ENCODE measurements at places on chromosomes 5 and 9.
A peak's percentile ranks its signal among the peaks of the same experiment; 100 is the strongest.

DNA sequence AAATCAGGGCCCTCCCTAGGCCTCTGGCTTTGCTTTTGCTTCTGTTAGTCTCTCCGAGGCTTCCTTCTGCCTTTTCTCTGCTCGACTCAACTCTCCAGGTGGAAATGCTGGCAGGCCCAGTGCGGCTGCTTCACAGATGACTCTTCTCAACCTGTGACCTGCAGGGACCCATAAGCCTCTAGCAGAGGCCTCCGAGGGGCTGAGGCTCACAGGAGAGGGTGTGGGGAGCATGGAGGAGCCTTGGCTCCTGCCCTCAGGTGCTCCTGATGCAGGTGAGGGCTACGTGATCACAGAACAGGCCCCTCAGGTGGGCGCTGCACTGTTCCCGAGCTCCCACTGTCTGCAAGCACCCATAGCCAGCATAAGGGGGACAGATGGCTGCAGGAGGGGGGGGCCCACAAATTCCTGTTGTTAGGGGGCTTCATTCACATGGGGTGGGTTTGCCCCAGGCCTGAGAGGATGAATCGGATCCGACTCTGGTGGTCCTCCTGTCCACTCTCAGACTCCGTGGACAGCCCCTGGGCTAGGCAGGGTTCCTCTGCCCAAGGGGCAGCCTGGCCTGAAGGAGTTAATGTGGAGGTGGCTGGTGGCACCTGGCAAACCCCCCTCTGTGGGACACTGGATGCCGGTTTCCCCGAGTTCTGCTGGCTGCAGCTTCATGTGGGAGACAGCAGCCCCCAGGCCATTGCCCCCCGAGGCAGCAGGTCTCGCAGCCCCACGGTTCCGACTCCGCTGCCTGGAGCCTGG is 10.9 kb upstream of the FCN2 start:
- DNase-seq = no peak

DNA sequence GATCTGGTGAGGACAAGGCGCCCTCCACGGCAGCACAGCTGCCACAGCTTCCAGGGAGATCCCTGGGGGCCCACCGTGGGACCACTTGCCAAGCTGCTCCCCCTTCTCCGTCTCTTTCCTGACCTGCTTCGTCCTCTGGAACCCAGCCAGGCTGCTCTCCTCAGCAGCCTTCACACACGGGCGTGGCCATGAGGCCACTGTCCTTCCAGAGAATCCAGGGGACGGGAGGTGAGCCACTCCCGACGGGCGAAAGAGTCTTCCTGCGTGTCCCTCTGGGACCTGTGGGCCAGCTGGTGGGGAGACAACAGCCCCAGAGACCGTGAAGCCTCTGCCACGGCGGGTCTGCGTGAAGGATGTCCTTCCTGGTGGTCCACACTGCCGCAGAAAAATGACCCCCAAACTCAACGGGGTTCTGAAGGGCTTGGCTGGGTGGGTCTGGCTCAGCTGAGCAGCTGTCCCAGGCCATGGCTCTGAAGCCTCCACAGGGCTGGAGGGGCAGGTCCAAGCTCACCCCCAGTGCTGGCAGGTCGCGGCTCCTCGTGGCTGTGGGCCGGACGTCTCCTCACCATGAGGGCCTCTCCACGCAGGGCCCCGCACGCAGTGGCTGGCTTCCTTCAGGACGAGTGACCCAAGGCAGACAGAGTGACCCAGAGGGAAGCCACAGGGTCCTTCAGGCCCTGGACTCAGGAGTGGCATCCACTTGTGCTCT is 47.4 kb upstream of the NKD2 start:
- DNase-seq = no peak

DNA sequence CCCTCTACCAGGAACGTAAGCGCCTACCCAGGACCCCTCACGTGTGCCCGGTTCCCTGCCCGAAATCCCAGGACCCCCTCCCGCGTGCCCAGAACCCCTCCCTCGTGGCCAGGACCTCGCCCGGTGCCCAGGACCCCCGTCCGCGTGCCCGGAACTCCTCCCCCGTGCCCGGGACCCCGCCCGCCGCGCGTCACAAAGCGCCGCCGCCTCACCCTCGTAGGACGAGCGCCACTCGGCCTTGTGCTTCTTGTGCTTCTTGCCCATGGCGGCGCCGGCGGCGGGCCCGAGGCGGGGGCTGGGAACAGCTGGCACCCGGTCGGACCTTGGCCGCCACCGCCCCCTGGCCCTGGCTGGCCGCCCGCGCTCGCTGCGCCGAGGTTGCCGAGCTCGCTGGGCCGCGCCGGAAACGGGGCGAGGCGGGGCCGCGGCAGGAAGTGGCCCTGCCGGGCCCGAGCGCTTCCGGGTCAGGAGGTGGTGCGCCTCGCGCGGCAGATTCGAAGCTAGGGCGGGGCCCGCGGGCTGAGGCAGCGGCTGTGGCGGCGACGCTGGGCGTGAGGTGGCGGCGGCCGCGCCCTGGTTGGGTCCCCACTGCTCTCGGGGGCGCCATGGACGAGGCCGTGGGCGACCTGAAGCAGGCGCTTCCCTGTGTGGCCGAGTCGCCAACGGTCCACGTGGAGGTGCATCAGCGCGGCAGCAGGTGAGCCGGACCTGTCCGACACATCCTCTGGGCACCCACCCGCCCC is at the start of the genes BRD9 and TRIP13:
BRD9 (minus strand) TSS at position 408 of the 743 bp plus-strand sequence; CDS start at position 264, 144 bp downstream.
TRIP13 (plus strand) TSS at position 491 of the 743 bp plus-strand sequence; CDS start at position 606, 115 bp downstream.
- peak; percentile 50 for DNase-seq

DNA sequence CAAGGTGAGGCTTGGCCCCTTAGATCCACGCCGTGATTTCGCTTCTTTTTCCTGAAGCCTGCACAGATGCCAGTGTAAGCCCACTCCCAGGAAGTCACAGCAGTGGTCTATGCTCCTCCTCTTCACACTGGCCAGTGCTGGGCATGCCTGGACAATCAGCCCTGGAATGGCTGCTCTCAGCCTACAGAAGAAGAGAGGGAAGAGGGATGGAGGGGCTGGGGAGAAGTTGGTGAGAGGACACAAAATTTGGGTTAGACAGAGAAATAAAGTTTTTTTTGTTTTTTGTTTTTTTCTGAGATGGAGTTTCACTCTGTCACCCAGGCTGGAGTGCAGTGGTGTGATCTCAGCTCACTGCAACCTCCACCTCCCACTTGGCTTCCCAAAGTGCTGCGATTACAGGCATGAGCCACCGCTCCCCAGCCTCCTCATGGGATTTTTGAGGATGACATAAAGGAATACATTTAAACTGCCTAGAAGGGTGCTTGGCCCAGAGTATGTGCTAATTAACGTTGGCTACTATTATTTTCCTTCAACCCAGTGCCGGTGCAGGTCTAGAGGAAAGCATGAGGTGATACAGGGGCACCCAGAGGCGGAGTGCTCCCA is 830 bp downstream of the S100Z start:
- DNase-seq = no peak

GRCh38 chr5:100840370-100840769 is 62.7 kb downstream of the ST8SIA4 start:
- no peak for DNase-seq

- no peak for DNase-seq
Observed at GRCh38 chr5:138696501-138696900, 56.7 kb upstream of the CTNNA1 start.

DNA sequence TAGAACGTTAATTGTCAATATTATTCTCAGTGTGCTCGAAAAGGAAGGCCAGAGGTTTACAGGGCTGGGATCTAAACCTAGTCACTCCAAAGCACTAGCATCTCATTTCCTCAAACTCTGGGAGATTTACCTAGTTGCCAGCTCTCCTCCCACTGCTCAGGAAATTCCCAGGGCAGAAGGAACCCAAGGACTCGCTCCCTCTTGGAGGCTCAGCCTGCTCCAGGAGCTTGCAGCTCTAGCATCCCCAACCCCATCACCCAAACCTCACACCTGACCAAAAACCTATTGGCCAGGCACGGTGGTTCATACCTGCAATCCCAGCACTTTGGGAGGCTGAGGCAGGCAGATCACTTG is 26.0 kb downstream of the SERINC5 start:
- no peak for DNase-seq

DNA sequence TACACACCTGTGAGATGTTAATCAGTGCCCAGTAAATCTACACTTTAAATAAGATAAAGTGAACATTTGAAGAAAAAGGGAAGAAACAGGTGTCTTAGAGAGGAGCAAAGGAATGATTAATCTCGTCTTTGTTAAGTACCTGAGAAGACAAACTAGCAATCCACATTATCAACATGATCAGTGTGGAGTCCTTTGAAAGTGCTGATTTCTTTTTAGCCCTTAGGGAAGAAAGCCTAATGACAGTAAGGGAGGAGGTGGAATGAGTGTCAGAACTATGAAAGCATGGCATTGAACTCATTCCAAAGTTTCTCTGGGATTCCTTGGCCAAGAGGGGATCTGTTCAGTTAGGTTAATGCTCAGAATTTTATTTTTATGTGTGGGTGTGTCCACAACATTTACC is 1109.0 kb upstream of the ACO1 start:
- no peak for DNase-seq

- no peak for DNase-seq
Observed at GRCh38 chr9:124392254-124392870, 22.9 kb downstream of the PSMB7 start.

- no peak for DNase-seq
Observed at GRCh38 chr9:133823189-133824105, 85.3 kb upstream of the SARDH start.

GRCh38 chr9:124251605-124252378 is 6.0 kb upstream of the NEK6 start:
- DNase-seq = no peak

- no peak for DNase-seq
Observed at GRCh38 chr9:15977438-15977837, 424.6 kb downstream of the CCDC171 start.

DNA sequence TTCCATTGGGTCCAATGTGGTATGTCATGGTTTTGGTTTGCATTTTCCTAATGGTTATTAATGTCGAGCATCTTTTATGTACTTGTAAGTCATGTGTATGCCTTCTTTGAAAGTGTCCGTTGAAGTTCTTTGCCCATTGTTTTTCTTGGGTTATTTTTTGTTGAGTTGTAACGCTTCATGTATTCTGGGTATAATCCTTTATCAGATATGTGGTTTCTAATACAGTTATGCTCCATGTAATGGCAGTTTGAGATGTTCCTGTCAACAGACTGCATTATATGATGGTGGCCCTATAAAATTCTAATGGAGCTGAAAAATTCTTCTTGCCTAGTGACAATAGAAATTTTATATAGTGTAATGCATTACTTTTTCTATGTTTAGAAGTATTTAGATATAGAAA is 17.2 kb downstream of the RIC1 start:
- DNase-seq = no peak

- DNase-seq = no peak
Observed at GRCh38 chr9:3012842-3013241, 168.9 kb upstream of the PUM3 start.

GRCh38 chr5:11166923-11167322 is 405.9 kb upstream of the DAP start:
- no peak for DNase-seq

GRCh38 chr9:111393971-111394370 is 63.9 kb upstream of the OR2K2 start:
- no peak for DNase-seq

DNA sequence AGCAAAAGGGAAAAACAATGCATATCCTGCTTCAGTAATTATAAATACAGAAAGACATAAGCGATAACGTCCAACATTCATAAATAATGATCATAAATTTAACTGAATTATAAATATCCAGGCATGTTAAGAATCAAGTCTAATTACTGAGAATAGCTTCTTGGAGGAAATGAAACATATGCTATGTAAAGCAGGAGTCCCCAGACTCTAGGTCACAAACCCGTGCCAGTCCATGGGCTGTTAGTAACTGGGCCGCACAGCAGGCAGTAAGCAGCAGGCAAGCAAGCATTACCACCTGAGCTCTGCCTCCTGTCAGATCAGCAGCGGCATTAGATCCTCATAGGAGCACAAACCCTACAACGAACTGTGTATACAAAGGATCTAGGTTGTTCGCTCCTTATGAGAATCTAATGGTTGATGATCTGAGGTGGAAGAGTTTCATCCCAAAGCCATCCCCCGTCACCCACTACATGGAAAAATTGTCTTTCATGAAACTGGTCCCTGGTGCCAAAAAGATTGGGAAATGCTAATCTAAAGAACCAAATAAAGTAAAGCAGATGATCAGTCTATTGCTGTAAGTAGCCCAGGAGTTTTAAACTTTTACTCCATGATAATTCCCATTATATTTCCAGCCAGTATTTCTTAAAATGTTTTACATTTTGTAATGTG is 50.4 kb downstream of the CERT1 start:
- DNase-seq = no peak

- no peak for DNase-seq
Observed at GRCh38 chr9:130895481-130896232, 955 bp downstream of the QRFP start.

GRCh38 chr9:35114113-35114839 is 1.4 kb downstream of the ATOSB start:
- DNase-seq = peak; percentile 21

DNA sequence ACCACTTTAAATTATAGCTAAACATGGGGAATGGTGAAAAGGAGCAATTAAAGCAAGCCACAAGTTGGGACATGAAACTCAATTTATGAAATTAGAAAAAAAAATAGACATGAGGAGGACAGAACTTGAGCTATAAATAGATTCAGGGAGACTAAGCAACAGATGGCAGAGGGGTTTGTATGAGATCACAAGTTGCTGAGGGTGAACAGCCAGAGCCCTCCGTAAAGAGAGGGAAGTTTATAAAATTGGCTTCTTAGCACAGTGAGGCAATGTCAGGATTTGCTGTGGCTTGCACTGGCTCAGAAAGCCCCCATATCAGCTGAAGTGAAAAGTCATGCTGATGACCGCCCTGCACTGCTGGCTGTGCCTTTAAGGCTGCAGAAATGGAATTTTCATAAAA is 443.4 kb upstream of the CD180 start:
- DNase-seq = no peak

- no peak for DNase-seq
Observed at GRCh38 chr9:79014929-79015699, 556.7 kb upstream of the TLE4 start.

DNA sequence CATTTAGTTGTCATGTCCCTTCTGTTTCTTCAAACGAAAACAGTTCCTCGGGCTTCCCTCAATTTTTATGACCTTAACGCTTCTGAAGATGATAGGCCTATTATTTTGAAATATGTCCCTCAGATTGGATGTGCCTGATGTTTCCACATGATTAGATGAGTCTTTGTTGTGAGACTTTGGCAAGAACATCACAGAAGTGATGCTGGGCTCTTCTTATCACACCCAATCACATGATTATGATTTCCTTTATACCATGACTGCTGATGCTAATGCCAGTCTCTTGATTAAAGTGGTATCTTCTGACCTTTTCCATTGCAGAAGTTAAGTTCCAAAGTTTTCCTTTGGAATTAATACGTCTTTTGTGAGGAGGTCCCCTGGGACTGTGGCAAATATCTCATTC is 175.7 kb downstream of the SAXO1 start:
- DNase-seq = no peak
